COR-L47 (cell line): ENCODE measurements at places on chromosomes 5 and 9.
A peak's percentile ranks its signal among the peaks of the same experiment; 100 is the strongest.

DNA sequence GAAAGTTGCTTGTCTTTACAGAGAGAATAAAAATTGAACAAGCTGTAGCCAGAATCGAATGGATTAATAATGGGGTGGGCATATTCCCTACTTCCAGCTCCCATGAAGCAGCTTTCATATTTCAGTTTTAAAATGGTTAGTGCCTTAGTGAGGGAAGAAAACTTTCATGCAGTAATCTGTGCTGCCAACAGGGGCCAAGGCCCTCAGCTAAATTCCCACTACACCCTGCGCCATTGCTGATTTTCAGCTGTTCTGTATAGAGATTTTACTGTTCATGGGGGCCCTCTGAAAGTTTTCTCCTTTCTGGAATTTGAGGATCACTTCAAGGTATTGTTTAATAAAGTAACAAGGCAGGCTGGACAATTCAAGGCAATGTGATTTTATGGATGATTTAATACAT lies 58.2 kb downstream of the CAST start:
- DNase-seq: no peak

GRCh38 chr5:158283397-158283796 lies 424.5 kb upstream of the CLINT1 start:
- no peak for DNase-seq

GRCh38 chr5:133702791-133703770 lies 90.7 kb upstream of the FSTL4 start:
- DNase-seq: no peak

DNA sequence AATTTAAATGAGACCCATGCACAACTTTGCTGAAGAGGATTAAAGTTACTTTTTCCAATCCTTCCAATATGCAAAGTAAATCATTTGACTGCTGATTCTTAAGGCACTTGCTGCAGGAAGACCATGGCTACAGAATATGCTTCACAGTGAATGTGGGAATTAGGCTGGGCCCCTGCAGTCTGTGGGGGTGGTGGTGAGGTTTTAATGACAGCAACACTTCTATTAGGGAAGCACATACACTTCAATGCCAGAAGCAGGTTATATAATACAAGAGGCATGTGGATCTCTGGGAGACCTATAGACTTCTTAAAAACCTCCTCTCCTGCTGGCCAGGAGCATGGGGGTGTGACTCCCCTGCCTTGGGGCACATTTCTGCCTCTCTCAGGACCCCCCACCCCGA lies 124.5 kb upstream of the KLF9 start:
- no peak for DNase-seq

GRCh38 chr5:116651653-116652052 lies 77.0 kb upstream of the SEMA6A start:
- DNase-seq: no peak

- no peak for DNase-seq
These were observed 77.8 kb downstream of the SLC38A9 start for GRCh38 chr5:55634209-55634805.

- no peak for DNase-seq
These were observed 228.6 kb downstream of the SLF1 start for GRCh38 chr5:94847019-94847418.

DNA sequence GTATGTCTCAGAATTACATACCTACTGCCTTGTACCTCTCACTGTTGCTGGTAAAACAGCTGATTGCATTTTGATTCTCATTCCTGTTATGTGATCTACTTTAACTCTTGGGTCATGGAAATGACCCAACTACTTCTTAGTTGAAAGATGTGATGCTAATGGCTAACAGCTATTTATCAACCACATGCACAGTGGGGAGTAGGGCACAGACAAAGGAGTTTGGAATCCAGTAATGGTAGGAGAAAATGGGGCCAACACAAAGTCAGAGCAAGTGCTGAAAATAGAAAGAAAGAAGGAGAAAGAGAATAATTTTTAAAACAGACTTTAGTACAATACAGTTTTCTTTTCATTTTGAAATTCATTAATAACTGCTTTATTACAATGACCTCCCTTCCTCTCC lies 241.0 kb downstream of the PTPRD start:
- no peak for DNase-seq

DNA sequence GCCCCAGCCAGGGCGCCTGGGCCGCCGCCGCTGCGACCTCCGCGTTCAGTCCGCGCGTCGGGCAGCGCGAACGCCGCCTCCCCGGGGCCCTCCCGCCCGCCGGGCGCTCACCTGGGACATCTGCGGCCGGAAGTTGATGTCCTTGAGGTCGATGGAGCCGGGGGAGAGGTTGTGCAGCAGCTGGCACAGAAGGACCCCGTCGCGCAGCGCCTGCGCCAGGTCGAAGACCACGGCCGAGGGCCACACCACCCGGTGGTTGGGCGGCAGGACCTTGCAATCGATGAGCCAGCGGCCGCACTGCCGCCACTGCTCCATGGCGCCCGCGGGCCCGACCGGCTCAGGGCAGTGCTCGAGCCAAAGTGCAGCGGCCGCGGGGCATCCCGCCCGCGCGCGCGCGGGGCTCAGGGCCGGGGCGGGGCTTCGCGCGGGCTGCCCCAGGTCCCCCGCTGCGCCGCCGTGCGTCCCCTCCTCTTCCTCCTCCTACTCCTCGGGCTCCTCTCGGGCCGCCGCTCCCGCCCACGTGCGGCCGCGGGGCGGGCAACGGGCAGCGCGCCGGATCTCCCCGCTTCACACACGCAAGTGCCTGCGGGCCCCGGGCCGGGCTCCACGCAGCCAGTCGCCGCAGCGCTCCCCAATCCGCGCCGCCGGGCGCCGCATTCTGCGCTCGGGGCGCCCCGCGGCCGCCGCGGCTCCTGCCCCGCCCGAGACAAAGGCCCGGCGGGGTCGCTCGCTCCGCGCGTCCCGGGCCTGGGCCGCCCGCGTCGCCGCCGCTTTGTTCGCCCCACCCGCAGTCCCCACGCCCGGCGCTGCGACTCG lies at the start of gene VAV2:
Gene VAV2 (minus strand): TSS at position 361 of the 816 bp plus-strand sequence. CDS start 46 bp downstream, at position 315.
- DNase-seq: no peak

DNA sequence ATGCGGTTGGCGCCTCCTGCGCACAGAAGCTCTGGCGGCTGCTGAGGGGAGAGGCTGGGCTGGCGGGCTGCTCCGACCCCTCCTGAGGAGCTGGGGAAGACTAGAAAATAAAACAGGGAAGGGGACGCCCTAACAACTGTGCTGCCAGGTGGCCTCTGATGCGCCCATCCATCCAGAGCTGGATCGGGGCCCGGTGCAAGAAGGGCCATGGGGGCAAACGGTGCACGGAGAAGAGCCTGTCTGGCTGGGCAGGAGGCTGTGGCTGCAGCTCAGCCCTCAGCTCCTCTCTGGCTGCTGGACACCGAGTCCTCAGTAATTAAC lies 21.0 kb upstream of the MRNIP start:
- DNase-seq: no peak

- no peak for DNase-seq
These were observed 60.4 kb downstream of the FREM1 start for GRCh38 chr9:14849851-14850250.

GRCh38 chr5:123036391-123037103 lies at the start of gene PPIC:
PPIC (minus strand) TSS chr5:123036725; CDS start chr5:123036625, 100 bp downstream.
- peak; percentile 34 for DNase-seq

GRCh38 chr5:10539687-10539998 lies 24.2 kb upstream of the ANKRD33B start:
- no peak for DNase-seq

- no peak for DNase-seq
These were observed 1.4 kb downstream of the TSPAN17 start for GRCh38 chr5:176648474-176649194.

DNA sequence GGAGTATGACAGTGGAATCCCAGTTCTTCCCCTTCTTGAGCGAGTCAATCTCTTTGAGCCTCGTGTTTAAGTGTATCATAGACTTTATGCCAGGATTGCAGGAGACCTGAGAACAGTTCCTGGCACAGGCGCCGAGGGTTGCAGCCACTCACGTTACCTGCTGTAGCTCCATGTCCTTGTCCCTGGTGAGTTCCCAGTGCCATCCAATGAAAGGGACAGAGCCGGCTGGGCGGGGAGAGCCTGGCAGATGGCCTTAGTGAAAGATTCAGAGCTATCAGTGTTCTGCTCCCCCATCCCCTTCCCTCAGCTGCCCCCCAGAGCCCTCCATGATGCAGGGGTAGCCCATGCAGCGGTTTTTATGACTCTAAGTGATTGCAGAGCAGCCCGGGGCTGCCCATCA lies 554.0 kb downstream of the BNC2 start:
- no peak for DNase-seq

DNA sequence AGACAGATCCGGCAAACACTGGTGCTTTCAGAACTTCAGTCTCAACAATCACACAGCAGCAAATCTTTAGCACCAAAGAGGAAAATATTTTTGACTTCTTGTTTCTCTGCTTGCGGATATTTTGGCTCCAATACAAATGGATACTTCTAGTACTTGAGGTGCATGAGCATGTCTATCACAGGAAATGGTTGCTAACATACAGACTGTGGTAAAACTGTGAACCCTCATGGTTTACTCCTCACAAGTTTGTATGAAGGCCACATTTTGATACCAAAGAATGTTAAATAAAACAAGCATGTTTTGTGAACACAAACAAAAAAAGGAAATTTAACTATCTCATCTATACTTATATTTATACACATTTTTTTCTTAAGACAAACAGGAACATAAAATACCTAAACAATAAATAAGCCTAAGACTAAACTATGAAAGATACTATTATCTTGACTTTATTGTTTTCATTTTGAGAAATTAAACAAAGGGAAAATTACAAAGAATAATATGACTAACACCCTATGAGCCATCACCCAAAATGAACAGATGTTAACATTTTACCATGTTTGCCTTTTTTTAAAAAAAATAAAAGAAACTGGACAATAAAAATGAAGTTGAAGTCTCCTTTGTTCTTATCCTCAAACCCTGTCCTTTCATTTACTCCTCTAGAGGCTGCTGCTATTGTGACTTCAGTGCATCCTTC lies 135.0 kb upstream of the LHFPL2 start:
- DNase-seq: no peak

DNA sequence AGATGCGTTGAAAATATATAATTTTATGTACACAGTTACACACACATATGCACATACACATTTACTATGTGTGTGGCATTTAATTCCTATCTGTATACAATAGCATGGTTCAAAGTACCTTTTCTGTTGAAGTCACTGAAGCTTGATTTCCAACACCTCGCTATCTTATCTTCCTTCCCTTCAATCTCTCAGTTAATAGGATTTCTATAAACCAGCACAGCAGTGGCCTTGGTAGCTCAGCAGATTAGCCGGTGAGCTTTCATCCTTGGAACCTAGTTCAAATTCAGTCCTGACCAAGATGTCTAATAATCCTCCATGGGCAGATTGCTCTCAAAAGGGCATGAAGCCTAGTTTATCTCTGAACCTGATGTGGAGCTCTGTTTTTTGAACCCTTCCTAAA lies 2389.5 kb downstream of the MAT2B start:
- no peak for DNase-seq

- no peak for DNase-seq
These were observed 212.6 kb downstream of the ARHGAP26 start for GRCh38 chr5:142982821-142983200.
